ENCODE measurements at places on chromosomes 7 and 10. TPM values are rescaled to one million over a fixed set of nuclear protein-coding genes. Genes with fewer than 3 reads are reported as not detected.

The NRP1 gene
- 65.0 TPM for total RNA-seq

The LRRC18 gene
- total RNA-seq, result not detected

The GRB10 gene
- 98.5 TPM for total RNA-seq

The CFAP46 gene
- total RNA-seq, result 0.76 TPM

DNA sequence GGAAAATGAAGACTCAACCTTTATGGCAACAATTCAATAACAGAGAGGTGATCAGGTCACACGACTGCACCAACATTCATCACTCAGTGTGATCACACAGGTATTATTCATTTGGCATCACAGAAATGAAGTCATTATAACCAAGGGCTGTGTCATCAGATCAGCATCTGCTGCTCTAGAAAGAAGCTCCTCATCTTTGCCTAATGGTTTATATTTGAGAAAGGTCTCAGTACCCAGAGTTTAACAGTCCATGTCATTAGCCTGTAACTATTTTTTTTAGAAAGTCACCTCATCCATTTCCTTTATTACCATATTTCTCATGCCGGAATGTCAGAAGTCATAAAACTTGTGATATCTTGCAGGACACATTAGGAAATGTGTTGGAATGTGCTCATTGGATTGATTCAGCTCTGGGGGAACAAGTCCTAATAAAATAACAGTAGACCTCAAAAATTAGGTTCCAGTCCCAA lies 45.1 kb upstream of the PRKG1 start:
- no peak for DNase-seq

DNA sequence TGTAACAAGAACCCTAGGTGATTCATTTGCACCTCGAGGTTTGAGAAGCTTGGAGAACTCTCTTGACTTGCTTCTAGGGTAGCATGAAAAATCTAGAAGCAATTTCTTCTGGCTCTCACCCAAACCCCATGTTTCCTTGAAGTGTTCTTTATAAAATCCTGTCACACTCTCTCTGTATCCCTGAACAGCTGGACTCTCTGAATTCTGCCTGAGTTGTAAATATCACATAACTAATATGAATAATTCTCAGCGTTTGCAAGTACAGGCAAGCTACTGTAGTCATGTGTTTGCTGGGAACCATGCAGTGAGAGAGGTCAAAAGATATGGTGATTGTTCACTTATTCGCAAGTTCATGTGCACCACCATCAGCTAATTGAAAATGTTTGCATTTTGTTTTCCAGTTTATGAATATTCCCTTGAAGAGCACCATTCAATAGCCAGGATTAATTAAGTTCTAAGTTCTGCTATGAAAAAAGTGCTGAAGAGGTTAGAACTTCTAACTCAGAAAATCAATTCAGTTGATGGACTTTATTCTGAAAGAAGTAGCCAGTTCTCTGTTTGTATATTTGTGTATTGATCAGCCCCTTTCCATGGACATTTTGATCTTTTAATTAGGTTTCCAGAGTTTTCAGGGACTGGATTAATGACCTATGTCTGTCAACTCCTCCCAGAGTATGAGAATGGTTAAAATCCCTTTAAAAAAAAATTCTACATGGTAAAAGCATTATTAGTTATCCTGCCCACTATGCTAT lies 243.0 kb downstream of the PLXDC2 start:
- DNase-seq, result no peak
